ENCODE measurements at places on chromosomes 4 and X. TPM values are rescaled to one million over a fixed set of nuclear protein-coding genes. Genes with fewer than 3 reads are reported as not detected.
A peak's percentile ranks its signal among the peaks of the same experiment; 100 is the strongest.

GRCh38 chr4:124055896-124056295, 656.6 kb downstream of the ANKRD50 start:
- no peak for DNase-seq

GRCh38 chrX:146278381-146278780, 460.8 kb downstream of the SLITRK2 start:
- DNase-seq = no peak

DNA sequence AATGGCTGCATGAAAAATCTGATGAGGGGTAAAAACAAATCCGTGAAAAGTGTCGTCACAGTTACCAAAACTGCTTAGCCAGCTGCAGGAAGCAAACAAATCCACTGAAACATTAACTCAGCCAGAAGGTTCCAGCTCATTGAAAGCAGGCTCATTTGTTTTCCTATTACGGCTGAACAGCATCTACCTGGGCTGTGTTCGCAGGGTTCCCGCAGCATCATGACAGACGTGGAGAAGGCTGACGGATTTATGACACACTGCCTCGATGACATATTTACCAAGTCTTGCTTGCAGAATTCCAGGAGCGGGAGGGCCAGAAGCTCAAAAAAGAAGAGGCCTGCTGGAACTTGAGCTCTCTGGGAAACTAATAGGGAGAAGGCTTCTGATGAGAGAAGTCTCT, 781.1 kb downstream of the RAB28 start:
- DNase-seq = peak; percentile 40

- no peak for DNase-seq
Observed at GRCh38 chr4:81951891-81952455, 421.8 kb downstream of the HNRNPD start.

GRCh38 chrX:120015145-120016067, 62.1 kb downstream of the RHOXF2B start:
- DNase-seq = no peak

- DNase-seq = no peak
Observed at GRCh38 chrX:134653835-134654234, 4.4 kb downstream of the PLAC1 start.

- DNase-seq = no peak
Observed at GRCh38 chr4:179399054-179399782, 1957.0 kb upstream of the AGA start.

GRCh38 chr4:158630893-158631292, 40.8 kb downstream of the C4orf46 start:
- no peak for DNase-seq

DNA sequence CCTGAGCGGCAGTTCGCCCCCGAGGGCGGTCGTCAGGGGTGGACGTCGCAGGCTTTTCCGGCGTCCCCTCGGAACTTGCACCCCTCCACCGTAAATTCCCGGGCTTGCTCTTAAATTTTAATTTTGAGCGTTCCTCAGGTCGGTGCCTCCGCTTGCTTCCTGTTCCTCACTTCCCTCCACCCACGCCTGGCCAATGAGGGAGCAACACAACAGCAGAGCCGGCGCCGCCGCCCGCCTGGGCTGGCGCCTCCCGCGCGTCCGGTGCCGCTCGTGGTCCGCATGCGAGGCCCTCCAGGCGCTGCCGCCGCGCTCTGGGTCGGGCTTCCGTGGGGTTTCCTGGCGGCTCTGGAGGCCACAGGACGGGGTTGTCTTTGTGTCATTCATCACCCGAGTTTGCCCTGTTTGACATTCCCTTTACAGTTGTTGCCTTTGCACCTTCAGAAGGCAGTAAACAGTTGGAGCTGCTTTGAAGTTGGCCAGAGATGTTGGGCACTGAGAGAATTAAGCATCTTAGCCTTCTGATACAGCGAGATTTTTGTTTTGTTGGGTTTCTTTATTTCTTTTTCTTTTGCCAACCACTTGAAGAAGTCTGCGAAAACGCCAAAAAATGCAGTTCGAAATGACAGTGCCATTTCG, 692 bp downstream of the SPCS3 start:
- peak; percentile 73 for DNase-seq

DNA sequence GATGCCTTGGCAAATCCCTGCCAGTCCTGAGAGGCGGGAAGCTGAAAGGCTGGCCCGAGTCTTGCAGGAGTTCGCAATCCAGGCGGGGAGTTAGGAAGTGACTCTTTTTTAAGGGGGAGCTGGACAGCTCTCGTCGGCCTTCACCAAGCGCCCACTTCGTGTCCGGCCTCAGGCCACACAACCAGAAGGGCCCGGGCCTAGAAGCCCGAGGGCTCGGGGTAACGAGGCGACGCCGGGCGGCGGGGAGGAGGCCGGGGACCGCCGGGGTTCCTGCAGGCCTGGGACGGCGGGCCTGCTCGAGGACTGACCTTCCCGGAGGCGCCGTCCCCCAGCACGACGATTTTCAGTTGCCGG, 395 bp downstream of the RAB28 start:
- peak; percentile 59 for DNase-seq

GRCh38 chrX:11180571-11180970, 69.4 kb downstream of the HCCS start:
- no peak for DNase-seq

DNA sequence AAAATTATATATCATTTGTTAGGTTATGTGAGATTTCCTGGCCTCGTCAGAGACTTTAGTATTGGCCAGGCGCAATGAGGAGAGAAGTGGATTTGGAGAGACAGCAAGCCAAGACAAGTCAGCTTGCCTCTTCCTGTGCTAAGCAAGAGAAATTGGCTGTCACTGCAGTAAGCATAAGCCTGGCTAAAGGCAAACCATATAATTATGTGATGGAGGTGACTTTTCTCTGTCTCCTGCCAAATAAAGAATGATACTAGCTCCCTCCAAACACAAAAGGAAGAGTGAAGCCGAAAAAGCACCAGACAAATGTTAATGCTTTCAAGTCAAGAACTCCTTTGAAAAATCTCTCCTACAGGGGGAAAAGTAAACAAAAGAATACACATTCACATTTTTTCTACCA, 2246.0 kb downstream of the ARAP2 start:
- no peak for DNase-seq

DNA sequence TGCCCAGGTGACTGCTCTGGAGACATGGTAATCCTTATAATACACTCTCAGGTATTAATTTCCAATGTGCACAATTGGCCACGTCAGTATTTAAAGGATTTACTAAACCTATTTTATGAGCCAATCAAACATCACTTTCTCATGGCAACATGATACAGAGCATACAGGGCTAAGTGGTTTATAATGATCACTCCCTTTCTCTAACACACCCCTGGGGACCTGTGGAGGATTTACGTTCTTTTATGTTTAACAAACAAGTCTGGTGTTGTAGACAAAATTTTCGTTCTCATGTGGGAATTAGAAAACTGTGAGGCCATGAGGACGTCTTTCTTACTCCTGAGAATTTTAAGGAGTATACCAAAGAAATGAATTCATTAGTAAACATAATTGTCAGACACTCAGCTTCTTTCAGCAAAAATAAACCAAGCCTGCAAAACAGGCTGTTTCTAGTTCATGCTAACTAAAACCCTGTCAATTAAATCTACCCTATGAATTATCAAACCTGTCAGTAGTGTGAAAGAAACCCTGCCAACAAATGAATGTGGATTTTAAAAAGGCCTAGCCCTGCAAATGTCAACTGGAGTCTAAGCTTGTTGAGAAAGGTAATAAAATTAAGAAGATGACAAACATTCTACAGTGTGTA, 155.8 kb downstream of the PDGFC start:
- DNase-seq = no peak

DNA sequence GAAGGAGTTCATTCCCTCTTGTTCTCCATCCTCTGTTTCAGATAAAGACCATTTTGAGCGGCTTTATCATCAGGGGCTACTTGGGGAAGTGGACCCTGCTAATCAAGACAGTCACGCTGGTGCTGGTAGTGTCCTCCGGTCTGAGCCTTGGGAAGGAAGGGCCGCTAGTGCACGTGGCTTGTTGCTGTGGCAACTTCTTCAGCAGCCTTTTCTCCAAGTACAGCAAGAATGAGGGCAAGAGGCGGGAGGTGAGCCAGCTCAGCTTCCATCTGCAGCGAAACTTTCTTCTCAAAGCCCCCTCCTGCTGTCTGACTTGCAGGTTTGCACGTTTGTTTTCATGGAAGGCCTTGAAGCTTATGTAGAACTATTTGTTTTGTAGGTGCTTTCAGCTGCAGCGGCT, 49.5 kb downstream of the CLCN4 start:
- DNase-seq = no peak

GRCh38 chrX:132858018-132858417, 100.4 kb downstream of the HS6ST2 start:
- DNase-seq = no peak

DNA sequence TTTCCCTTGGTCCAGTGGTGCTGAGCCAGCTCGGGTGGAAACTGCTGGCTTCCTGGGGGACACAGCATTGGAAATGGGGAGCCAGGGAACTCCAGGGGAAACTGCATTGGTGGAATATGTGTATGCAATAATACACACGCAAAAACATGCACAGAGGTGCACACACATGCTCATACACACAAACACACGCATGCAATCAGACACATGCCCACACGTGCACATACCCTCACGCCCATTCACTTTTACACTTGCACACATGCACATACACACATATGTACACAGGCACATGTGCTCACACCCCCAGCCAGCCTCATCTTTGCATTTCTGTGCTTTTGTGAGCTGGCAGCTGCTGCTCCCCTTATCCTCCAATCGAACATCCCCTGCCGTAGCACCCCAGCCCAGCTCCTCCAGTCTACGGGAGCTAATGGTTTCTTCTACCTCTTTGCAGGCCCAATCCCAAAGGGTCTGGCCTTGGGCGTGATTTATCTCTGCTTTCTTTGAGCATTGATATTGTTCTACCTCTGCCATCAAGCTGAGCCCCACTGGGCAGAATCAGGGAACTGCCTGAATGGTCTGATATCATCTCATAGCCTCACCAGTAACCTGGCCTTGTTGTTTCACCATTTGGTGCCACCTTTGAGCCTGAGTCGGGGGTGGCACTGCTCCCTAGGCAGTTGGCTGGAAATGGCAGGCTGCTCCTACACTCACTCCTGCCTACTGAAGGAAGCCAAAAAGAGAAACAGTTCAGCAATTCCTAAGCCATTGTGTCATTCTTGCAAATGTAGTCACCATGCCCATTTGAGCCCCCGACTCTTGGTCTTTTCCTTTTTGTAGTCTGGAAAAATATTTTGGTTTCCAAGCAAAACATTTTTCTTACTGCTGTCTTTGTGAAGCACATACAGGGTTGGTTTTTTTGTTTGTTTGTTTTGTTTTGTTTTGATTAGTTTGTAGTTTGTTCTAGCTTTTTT, 104.4 kb upstream of the MAMLD1 start:
- no peak for DNase-seq

- no peak for DNase-seq
Observed at GRCh38 chrX:155535866-155536265, 76.9 kb downstream of the TMLHE start.

GRCh38 chr4:2457481-2458295, 11.2 kb upstream of the RNF4 start:
- DNase-seq = no peak

DNA sequence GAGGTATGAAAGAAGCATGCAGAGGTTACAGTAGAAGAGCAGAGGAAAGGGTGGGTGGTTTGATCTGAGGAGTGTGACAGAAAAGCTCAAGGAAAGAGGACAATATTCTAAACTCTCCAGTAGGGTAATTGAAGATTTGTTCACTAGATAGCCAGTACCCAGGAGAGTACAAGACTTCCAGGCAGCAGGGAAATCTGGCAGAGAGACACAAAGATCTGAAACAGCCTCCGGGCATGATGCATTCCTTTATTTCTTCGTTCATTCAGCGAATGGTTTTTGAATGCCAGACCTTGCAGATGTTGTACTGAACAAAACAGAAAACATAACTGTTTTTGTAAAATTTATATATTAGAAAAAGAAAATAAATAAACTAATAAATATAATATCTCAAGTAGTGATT, 766.6 kb downstream of the FAT4 start:
- DNase-seq = no peak

GRCh38 chr4:89570931-89571330, 263.3 kb upstream of the GPRIN3 start:
- DNase-seq = no peak

- no peak for DNase-seq
Observed at GRCh38 chrX:85620466-85620865, 241.0 kb upstream of the POF1B start.

DNA sequence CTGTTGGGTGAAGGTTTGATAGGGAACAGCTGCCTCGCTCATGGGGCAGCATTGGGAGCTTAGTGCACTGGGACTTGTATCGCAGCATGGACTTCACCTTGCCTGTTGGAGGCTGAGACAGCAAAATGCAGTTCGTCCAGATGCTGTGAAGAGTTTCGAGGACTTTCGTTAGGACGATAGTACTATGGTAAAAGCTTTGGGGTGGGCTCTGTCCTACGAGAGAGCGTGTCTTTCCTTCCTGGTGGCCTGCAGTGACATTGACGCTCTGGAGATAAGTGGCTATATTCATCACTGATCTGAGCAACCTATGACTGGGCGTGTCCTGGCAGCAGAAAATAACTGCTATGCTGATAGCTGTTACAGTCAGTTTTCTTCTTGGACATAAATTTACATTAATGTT, 44.8 kb downstream of the ARHGAP10 start:
- no peak for DNase-seq

GRCh38 chrX:2589186-2590020, 88.6 kb upstream of the DHRSX start:
- DNase-seq = no peak

- DNase-seq = no peak
Observed at GRCh38 chrX:15376956-15377355, 7.3 kb downstream of the VEGFD start.

DNA sequence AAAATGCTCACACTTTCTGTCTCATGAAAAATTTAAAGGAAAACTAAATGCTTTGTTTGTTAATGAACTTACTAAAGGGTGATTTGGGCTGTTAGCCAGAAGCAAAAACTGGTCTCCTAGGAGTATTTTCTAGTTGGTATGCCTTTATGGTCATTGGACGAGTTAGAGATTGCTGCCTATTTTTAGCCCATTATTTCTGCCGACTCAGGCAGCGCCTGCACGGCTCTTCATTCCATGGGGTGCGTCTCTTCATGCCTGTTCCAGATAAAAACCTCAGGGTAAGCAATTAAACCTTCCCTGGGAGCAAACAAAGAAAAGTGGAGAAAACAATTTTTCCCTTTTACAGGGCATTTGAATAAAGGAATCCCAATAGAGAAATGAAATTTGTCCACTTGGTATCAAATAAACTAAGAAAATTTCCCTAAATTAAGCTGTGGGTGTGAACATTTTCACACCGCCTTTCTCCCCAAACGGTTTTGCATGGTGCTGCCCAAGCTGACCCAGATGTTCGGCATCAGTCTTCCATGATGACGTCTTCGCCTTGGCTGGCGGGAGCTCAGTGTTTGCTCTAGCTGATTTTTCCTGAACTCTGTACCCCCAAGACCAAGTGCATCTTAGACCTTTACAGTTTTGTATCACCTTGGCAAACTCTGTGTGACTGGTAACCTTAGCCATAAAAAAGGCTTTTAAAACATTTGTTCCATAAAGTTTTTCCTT, 61.7 kb upstream of the ADGRG2 start:
- DNase-seq = no peak

The UBL4A gene
- 24.5 TPM for polyA plus RNA-seq

The SCLT1 gene
- polyA plus RNA-seq = 24.6 TPM

The NAA11 gene
- not detected for polyA plus RNA-seq

The PPEF2 gene
- polyA plus RNA-seq = 0.58 TPM

The TKTL2 gene
- polyA plus RNA-seq = not detected

The CXCL6 gene
- not detected for polyA plus RNA-seq

The ATP10D gene
- polyA plus RNA-seq = 53.3 TPM

The DCHS2 gene
- polyA plus RNA-seq = 8.4 TPM

All from left kidney (tissue), 8 donors.